Activated T-cell treated with anti-CD3 and anti-CD28 coated beads for 4 hours (primary cell): ENCODE measurements at places on chromosomes 6 and 20.

DNA sequence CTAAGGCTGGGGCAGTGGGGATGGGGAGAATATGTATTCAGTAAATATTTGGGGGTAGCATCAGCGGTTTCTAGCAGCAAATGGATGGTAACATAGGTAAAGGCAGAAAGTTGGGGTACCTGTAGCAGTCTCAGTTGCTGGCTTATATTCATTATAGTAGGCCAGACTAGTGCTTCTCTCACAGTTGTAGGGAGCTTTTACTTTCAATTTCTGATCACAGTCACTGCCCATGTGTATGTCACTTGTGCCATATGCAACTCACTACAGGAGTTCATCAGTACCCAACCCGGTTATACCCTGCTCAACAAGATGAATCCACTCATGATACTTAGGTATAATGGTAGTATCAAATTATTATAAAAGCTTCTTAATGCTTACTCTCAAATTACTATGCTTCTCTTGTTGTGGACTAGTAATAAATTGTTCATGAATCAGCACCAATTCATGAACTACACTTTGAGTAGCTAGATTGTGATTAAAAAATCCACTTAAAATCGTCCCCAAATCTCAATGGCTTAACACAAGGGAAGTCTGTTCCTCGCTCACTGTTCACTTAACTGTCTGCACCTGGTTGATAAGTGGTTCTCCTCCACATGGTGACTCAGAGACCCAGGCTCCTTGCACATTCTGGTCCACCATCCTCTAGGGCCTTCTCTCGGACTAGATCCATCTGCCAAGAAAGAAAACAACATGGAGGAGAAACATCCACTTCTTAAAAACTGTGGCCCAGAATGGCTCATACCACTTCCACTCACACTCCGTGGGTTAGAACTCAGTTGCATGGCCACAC lies 31.3 kb upstream of the MYLIP start:
- DNase-seq, result no peak

DNA sequence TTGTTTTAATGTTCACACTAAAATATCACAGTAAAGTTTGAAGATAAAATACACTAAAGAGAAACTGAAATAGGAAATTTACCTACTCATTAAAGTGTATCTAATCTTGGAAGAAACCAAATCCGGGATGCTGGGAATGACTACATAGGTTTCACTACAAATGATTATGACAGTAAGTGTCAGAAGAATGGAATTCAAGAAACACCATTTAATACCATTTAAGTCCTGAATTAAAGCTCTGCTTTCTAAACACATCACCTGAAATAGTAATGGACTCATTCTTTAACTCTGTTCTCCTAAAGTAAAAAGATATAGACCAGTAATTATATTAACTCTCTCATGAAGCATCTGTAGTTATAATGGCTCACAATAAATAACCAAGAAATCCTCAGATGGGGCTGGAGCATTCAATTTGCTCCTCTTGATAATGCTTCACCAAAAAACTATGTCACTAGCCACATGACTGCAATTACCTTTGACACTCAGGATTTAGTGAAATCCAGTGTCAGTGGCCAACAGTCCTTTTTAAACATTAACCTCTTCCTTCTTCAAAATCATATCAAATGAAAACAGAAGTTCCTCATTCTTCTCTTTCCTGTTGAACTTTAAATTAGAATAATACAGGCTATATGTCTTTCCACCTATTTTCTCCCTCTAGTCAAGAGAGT lies 41.4 kb downstream of the MAP7 start:
- DNase-seq, result no peak

DNA sequence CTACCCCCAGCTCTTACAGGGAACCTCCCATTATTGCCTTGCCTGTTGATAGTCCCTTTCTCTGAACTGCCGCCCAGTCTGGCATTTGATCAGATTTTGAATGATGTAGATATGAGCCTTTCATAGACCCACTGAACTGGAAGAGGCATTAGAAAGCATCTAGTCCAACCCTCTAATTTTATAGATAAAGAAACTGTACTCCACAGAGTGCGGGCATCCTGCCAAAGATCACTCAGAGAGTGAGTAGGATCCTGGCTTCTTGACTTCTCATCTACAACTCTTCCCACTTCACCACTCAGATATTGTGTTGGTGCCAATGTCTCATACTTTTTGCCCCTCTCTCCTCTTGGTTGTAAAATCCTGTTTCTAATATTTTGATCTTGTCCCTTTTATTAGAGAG lies 179.2 kb upstream of the BMP2 start:
- no peak for DNase-seq

GRCh38 chr6:108676555-108676954 lies 115.8 kb downstream of the FOXO3 start:
- DNase-seq, result no peak

DNA sequence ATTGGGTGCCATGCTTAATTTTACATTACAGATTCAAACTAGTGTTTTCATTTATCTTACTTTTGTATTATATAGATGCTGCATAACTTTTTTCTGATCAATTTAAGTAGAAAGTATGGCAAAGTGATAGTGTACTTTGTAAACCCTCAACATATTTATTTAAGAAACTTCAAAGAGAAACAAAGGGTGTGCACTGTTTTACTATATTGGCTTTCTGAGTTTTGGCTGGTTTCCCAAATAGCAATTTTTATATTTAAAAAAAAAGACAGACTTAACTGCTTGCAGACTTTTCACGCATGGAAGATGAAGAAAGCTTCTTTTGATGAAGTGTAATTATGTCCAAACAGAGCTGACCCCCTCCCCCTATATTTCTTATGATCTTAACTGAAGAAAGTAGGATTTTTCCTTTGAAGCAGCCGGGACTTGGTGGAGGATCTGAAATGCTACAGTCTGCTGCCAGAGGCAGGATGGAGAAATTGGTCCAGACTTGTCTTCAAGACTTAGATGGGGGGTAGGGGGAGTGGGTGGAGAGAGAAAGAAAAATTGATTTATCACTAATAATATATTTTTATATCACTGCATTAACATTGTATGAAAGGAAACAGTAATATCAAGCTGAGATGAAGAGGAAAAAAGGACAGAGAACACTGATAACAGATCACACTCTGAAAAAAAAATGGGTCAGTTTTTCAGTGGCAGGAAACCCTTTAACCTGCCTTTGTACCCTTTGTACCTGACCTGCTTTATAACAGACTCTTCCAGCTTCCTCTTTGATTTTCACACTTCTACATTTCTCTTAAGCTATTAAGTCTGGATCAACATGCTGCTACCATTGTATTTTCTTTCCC lies 56.0 kb upstream of the SUPT3H start:
- no peak for DNase-seq

- DNase-seq, result no peak
These were observed 48.7 kb upstream of the CRISP1 start for GRCh38 chr6:49915035-49915434.

- no peak for DNase-seq
These were observed 8.9 kb upstream of the COL20A1 start for GRCh38 chr20:63284083-63284440.

GRCh38 chr6:142934599-142934998 lies 10.4 kb downstream of the HIVEP2 start:
- no peak for DNase-seq

GRCh38 chr6:118101831-118102345 lies 194.8 kb downstream of the SLC35F1 start:
- no peak for DNase-seq

DNA sequence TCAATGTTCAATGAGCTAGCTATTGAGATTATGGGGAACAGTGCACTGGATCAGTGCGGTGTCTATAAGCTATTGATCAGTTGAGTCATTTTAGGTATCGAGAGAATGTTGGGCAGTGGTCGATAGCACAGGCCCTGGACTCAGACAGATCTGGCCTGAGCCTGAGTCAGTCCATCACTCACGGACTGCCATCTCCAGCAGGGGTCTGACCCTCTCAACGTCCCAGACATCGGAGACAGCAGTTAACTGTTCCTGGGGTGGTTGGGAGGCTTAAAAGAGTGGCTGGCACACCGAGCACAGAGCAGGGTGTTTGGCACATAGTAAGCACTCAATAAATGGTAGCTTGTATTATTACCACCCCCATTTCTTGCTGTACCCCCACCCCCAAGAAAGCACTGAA lies 9.3 kb downstream of the EYA2 start:
- DNase-seq, result no peak

DNA sequence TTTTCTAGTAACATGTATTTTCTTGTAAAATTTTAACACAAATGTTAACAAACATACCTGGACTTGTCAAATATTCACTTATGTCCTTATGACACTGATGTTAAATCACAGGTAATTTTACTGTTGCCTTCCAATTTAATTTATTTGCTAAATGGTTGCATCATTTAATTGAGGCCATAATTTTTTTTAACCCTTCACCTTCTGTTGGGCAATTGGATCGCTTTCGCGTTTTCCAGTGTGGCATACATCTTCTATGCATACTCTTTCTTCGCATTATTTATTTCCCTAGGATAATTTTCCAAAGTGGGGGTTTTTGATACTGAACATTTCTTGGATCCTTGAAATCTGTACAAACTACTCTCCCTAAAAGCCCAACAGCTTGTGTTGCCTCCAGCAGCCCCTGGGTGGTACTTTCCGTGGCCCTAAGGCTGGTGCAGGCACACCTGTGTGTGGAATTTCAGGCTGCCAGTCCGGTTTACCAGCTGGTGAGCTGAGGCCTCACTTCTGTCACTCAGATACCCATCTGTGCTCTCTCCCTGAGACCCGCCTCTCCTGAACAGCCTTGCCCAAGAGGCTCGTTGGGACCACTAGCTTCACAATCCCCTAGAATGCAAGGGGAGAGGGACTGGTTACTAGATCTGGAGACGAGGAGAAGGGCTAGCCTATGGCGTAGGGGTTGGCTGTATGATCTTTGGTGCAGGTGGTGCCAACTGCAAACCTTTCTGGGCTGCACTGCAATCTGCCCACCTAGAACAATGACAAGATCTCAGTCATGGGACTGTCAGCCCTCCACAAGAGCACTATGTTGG lies 11.2 kb upstream of the C20orf144 start:
- no peak for DNase-seq

- no peak for DNase-seq
These were observed 231.1 kb downstream of the SOX4 start for GRCh38 chr6:21824431-21825177.

DNA sequence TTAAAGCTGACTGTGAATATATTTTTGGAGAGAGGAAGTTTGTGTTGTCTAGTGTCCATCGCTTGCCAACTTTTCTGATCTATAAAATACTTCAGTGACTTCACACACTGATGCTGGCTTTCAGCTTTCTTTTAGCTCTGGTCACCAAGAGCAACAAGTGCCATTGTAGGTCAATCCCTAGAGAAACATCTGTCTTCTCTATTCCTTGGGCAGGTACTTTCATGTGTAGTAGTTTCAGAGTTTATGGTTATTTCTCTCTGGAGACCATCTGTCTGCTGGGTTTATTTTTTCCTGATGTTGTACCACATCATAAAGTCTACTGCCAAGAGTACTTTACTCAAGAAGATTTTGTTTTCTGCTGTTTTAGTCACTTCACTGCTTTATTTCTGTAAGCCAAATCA lies 249.9 kb downstream of the KHDC1L start:
- no peak for DNase-seq

DNA sequence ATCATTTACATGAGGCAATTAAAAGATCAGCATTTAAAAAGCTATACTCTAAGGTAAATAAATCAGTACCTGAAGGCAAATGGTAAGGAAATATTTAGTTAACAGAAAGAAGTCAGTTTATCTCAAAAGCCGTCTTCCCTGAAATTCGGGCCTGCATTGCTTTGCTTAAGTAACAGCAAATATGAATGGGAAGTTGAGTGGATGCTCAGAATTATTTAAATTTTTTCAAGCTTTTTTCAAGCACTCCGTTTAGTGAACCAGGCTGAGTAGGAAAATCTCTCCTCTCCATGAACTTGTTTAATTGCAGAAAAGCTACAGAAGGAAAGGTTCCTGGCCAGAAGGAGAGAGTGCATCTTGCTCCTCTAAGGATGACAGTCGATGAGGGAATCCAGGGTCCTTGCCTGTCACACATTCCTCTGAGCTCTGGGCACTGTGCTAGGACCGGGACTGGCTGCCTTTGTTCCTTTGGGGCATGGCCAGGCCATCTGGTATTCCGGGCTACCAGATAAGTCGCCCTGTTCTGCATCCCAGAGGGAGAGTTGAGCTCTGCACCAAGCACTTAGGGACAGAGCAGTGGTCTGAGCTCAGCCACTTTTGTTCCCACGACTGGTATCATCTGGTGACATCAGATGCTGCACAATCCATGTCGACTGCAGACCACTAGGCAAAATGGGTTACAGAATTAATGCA lies 77.6 kb downstream of the RIN2 start:
- no peak for DNase-seq
